Effector memory CD4-positive, alpha-beta T cell (primary cell): ENCODE measurements at places on chromosomes 5 and 9.

DNA sequence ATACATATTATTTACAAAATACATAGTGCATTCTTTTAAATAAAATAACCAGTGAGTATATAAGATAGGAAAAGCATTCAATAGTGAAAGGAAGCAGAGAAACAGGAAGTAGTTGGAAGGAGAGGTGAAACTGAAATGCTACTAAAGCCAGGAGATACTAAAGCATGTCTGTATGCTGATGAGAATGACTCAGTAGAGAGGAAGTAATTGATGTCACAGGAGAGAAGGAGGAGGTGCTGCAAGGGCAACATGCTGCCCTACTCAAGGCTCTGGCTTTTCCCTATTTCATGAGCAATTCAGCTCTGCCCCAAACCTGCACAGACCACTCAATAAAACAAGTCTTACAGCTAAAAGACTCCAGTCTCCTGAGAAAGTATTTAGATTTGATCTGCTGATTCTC, 108.5 kb upstream of the TXNDC8 start:
- DNase-seq, result no peak

- DNase-seq, result no peak
Observed at GRCh38 chr9:7273575-7273974, 515.8 kb downstream of the KDM4C start.

GRCh38 chr5:79666758-79667157, 22.9 kb upstream of the CMYA5 start:
- DNase-seq, result no peak

DNA sequence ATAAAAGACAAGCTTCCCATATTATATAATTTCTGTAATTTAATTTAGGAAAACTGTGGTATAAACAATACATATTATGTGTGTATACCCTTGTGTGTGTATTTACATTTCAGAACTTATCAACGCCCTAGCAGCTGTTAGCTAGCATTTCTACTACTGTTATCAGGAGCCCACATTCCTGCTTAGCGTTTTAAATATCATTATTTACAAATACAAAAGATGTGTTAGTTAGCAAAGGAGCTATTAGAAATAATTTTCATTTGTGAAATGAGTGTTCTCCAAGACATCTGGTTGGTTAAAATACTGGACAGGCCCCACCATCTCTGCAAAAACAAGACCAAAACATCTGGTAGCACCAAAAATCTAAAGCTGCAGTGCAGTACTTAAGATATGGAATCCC, 48.0 kb downstream of the EPB41L4A start:
- no peak for DNase-seq

DNA sequence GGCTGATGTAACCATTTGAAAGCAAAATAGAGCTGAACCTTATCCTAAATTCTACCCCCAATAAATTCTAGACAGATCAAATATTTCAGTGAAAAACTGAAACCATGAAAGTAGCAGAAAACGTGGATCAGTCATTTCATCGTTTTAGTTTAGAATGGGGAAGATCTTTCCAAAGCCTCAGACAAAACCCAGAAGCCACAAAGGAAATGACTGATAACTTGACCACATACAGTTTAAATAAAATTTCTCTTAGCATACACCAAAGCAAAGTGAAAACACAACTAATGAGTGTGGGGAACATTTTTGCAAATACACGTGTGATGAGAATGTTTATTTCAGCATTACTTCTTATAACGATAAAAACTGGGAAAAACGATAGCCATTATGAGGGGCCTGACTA, 284.8 kb downstream of the ADGRV1 start:
- DNase-seq, result no peak

- no peak for DNase-seq
Observed at GRCh38 chr5:143146161-143146560, 257.3 kb downstream of the NR3C1 start.

- no peak for DNase-seq
Observed at GRCh38 chr9:88996921-88997235, 5.6 kb downstream of the S1PR3 start.

DNA sequence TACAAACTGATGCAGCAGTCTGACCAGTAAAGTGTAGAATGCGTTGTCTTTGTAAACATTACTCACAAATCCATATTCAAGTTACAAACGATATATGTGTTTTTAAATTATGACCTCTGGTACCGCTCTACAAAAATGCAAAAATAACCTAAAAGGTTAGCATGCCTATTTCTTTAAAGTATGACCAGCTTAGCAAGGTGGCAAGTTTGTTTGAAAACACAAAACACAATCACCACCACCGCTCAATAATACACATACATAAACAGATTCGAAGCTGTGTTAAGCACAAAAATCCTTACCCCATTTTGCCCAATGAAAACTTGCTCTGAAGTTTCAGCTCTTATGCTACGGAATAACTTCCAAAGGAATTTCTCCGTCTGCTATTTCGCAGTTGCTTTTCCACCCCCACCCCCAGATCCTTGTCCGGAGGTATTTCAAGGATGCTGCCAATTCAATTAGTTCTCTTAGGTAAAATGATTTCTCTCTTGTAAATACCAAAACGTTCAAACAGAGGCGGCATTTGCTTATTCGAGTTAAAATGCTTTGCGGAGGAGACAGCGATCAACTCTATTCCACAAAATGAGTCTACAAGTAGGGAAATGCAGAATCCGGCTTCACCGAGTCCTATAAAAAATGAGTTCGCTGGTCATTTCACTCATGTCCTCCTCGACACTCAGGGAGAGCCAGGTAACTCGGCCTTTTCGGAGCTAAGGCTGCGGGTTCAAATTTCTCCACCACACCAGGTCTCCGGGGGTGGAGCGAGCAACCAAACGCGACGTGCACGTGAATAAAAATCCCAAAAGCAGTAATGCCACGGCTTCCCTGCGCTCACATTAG, 1.2 kb downstream of the HOMER1 start:
- DNase-seq, result no peak

DNA sequence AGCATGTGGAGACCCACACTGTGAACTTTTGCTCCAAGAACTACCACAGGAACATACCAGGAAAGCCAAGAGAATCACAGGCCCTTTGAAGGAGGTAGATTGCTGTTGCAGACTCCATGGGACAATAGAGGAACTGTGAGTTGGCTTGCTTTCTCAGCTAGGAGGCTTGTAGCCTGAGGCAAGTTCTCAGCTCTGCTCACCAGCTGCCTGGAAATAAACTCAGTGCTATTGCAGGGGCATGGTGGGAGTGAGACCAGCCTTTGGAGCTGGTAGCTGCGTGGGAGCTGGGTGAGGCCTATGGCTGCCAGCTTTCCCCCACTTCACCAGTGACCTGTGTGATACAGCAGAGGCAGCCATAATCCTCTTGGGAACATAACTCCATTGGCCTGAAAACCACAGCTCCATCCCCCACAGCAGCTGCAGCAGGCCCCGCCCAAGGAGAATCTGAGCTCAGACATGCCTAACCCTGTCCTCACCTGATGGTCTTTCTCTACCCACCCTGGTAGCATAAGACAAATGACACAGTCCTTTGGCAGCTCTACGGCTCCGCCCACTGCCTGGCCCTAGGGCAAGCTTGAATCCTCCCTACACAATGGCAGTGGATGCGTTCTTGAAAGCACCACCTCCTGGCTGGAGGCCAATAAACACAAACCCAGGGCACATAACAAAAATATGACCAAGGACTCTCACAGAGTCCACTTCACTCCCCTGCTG, 389.5 kb downstream of the KIF4B start:
- DNase-seq, result no peak

GRCh38 chr9:12464400-12464799, 228.8 kb upstream of the TYRP1 start:
- DNase-seq, result no peak

GRCh38 chr5:81167078-81167477, 66.0 kb upstream of the CKMT2 start:
- DNase-seq, result no peak

DNA sequence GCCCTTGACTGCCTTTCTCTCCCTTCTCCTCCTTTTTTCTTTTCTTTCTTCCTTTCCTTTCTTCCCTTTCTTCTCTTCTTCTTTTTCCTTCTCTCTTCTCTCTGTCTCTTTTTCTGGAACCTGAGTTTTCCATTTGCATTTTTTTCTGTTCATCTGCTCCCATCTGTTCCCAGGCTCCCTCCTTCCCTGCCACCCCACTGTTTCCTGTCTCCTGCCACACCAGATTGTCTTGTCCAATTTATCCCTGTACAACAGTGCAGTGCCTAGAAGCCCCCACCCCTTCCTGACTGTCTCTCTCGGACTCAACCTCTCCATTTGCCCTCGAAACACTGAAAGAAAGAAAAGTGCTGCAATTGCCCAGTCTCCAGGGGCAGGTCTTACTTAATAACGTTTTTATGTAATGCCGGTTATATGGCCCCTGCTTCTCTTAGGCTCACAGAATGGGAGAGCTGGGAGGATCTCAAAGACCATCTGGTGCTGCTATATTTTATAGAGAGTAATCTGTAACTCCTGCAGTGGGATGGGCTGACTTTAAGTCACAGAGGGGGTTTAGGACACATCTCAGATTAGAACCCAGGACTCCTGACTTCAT, 101.4 kb downstream of the RALGPS1 start:
- DNase-seq, result no peak

- DNase-seq, result no peak
Observed at GRCh38 chr9:134338394-134339182, 12.3 kb downstream of the RXRA start.

DNA sequence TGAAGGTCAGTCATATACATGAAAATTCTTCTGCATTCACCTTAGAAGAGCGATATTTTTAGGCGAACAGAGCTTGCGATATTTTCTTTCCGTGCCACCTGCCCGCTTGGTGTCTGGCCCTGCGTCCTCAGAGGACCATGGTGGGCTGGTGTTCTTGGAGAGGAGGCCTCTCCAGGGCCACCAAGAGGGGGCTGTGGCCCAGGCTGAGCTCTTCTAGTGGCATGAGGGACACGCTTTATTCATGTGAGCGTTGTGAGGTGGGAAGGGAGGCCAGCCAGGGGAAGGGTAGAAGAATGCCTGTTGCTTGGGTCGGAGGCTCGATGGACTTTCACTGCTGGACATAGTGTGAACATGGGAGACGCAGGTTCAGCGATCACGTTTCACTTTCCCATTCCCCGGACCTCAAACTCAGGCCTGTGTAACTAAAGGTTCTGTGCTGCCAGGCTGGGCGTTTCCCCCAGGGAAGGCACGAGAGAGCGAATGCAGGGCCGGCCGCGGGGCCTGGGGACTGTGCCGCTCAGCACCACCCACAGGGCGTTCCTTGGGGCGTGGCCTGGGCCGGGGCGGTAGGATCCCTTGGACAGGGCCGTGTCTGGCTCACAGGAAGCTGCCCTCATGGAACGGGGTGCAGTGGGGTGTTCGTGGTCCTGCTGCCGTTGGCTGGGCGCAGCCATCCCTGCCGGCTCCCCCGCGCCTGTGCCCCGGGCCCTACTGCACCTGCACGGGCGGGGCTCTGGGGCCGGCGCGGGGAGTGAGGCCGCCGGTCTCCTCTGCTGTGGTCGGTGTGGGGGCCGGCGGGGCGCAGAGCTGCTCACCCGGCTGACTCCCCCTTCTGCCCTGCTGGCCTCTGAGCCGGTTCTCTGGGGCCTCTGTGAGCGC, 40.7 kb upstream of the CLPTM1L start:
- DNase-seq, result peak; percentile 66

DNA sequence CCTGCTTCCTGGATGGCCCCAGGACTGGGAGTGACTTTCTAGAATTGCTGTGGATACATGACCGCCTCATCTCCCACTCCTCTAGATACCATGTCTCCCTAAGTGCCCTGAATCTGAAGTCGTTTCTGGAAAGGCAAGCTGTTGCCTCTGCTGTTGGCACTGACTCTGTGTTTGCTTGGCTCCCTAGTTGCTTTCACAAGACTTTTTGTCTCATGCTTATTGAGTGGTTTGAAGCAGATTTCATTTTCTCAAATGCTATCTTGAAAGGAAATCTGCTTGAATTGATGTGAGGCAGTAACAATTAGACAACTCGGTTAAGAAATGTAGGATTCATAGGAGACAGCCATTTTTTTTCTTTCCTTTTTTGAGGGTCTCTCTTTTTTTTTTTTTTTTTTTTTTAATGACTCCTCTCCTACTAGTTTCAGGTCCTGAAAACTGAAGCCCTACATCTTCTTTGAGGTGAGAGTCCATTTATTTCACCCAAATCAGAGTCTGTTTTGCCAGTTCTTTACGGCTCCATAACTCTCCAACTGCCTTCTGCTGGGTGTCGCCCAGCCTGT, 65.9 kb downstream of the PRDM6 start:
- no peak for DNase-seq

- DNase-seq, result no peak
Observed at GRCh38 chr9:114122136-114123027, 23.3 kb upstream of the KIF12 start.

GRCh38 chr5:149641000-149641576, 59.8 kb downstream of the ARHGEF37 start:
- DNase-seq, result no peak

GRCh38 chr5:113495422-113495841, 7.2 kb upstream of the MCC start:
- no peak for DNase-seq
